ENCODE measurements at places on chromosomes 6 and 20.
A peak's percentile ranks its signal among the peaks of the same experiment; 100 is the strongest.

DNA sequence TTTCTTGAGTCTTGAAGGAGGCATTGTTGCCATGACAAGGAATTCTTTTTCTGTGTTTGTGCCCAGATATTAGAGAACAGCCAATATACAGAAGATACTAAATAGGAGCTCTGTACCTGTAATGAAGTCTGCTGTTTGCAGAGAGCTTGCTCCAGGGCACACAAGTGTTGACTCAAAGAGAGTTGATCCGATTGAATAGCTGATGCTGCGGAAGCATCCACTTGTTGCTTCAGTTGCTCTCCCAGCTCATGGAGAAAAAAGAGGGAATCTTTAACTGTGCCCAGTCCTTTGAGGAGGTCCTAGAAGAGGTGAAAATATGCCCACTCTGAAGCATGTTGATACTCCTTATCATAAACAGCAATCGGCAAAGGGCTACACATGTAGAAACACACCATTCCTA is 411.4 kb downstream of the ESR1 start:
- DNase-seq, result no peak

DNA sequence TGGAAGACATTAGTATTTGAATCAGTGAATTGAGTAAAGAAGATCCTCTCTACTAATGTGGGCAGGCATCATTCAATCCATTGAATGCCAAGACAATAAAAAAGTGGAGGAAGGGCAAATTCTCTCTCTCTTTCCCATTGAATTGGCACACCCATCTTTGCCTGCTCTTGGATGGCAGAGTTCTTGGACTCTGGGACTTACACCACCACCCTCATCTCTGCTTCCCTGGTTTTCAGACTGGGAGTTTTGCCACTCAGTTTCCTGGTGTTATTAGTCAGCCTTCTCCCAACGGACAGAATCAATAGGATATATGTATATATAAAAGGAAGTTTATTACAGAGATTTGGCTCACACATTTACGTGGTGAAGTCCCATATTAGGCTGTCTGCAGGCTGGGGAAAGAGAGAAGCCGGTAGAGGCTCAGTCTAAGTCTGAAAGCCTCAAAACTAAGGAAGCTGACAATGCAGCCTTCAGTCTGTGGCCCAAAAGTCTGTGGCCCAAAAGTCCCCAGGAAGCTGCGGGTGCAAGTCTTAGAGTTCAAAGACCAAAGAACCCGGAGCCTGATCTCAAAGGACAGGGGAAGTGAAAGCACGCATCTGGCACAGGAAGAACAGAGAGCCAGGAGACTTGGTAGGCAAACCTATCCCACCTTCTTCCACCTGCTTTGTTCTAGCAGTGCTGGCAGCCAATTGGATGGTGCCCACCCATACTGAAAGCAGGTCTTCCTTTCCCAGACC is 64.4 kb downstream of the SMPDL3A start:
- no peak for DNase-seq

- no peak for DNase-seq
Measured at GRCh38 chr6:127811900-127812570, 88.8 kb downstream of the THEMIS start.

DNA sequence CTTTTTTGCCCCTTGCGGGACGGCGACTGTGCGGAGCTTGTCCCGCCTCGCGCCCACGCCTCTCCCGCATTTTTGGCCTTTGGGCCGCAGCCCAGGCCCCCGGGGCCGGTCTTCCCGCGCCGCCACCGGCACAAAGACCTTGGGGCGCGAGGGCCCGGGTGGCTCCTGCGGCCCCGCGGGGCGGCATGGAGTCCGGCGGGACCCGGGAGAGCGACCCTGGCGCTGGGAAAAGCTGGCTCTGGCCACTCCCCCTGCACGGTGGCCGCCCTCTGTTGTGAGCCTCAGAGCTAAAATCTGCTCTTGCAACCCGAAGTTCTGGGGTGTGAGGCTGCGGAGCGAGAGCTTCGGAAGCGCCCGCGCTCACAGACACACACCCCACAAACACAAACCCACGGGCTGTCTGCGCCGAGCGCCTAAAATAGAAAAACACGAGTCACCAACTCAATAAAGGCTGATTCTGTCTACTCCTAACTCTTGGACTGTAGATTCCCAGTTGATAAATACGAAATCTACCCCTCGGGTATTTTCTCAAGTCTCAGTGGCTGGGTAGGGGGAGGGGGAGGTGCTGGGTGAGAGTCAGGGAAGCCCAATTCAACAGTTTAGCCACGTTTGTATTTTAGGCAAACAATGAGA is 496 bp upstream of the BEND3 start:
- peak; percentile 48 for DNase-seq

DNA sequence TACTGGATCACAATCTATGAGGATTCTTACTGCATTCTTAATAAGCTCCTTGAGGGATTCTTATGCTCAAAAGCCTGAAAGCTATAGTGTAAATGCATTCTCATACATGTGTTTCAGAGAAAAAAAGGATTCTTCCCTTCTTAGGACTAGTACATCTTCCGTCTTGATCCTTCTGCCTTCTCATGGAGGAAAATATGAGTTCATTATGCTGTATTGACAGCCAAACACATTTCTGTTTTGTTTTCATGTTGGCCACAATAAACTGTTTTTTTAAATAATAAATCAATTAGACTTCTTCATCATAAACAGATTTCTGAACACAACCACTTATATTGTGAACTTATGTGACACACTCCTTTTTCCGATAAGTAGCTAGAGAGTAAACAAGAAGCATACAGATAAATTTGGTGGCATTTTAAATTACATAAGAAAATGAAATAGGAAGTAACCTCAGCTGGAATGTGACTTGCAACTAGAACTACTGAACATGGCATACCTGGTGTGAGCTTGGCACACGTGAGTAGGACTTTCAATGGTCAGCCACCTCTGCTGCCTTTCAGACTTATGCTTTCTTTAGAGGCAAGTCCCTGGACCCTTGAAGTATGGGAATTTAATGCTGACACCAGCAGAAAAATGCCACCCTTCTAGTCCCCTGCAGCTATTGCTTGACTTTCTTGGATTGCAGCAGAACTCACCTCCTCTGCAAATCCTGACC is 350.4 kb downstream of the BCKDHB start:
- no peak for DNase-seq

- no peak for DNase-seq
Measured at GRCh38 chr20:2751878-2752566, 48.4 kb downstream of the CPXM1 start.

GRCh38 chr6:156519940-156520339 is 257.2 kb upstream of the ARID1B start:
- no peak for DNase-seq

DNA sequence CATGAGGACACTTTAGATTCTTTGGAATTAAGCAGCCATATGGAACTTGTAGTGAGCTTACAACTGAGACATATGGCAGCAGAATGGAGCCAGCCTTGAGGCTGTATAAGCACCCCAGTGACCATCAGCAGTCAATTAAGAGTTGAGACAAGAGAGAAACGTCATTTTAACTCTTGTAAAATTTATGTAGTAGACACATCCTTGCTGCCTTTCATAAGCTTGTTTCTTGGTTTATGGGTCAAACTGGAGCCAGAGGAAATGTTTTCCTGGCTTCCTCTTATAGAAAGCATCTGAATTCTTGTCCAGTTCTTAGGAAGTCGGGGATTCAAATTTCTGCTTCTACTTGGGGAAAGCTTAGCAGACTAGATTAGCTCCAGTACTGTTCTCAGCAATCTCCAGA is 745.1 kb upstream of the MARCKS start:
- no peak for DNase-seq

DNA sequence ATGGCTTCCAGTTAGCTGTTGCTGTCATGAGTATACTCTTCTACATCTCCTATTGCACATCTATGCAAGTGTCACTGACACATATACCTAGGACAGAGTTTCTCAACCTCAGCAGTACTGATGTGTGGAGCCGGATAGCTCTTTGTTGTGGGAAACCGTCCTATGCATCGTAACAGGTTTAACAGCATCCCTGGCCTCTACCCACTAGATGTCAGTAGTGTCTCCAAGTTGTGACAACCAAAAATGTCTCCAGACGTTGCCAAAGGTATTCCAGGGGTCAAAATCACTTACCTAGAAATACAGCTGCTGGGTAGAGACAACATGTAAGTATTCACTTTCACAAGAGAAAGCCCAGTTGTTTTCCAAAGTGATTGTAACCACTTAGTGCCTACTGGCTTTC is 637.6 kb downstream of the RNF144B start:
- no peak for DNase-seq

DNA sequence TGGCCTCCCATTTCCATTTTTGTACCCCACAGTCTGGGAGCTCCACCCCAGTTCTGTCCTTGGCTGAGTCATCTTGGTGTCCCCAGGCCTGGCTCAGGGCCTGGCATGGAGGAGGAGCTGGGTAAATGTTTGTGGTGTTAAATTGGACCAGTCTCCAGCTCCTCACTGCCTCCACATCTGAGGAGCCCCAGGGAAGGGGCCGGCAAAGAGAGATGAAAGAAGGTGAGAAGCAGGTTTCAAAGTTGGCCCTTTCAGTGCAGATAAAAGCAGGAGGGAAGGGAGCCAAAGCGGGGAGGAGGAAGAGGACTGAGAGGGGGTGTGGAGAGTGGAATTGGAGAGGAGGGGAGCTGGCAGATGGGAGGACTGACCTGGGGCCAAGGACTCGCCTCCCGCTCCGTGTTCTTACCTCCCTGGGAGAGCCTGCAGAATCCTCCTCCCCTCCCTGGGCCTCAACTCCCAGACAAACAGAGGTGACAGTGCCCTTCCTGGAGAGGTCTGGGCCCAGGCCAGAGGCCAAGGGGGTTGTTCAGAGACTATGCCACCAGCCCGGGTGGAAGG is 89.0 kb downstream of the CD40 start:
- no peak for DNase-seq

DNA sequence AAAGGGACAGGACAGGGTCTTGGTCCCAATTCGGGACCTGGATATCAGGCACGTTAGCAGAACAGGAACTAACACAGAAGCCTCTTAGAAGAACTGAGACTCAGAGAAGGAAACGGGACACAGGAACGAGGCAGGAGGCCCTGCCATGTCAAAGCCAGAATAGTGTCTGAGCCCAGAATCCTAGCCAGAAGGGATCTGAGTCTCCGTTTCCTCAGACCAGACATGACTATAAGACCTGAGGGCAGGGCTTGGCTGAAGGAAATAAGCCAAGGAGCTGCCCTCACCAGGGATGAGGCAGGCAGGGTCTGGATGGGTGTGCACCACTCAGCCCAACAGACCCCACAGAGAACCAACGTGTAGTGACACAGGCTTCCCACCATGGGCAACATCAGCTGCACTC is 40.3 kb downstream of the TRERF1 start:
- no peak for DNase-seq

DNA sequence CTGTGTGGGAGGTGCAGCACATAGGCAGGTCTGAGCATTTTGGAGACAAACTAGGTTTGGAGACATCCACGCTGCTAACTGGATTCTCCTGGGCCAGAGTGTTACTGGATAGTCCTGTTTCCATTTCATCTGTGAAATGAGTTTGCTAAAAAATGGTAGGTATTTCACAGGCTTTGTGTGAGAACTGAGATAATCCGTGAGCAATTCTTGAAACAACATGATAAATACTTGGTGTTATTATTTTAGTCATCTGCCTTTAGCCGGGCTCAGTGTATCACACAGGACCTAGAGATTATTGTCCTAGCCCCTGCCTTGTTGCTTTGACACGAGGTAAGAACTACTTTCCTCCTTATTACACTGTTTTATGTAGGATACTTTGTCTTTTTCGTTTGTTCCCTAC is 63.0 kb downstream of the PRR18 start:
- DNase-seq, result no peak

DNA sequence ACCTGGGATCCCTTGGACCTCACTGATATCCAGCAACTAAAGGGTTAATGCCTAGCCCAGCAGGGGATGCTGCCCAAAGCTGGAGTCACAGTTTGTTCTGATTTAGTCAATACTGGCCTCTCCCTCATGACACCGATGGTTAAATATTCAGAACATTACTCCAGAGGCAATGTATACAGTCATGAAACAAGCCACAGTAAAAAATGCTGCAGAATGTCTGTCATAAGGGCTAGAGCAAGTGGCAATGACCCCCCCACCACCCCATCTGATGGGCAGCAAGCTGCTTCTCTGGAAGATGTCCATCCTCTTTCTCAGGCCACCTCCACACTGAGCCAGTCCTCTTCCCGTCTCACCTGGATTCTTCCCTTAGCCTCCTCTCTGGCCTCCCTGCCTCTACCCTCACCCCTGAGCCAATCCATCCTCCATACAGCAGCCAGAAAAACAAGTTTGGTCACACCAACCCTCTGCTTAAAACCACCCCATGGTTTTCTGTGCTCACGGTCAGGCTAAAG is 99.0 kb upstream of the KCNG1 start:
- no peak for DNase-seq

GRCh38 chr6:48087448-48087847 is 23.5 kb downstream of the PTCHD4 start:
- no peak for DNase-seq

DNA sequence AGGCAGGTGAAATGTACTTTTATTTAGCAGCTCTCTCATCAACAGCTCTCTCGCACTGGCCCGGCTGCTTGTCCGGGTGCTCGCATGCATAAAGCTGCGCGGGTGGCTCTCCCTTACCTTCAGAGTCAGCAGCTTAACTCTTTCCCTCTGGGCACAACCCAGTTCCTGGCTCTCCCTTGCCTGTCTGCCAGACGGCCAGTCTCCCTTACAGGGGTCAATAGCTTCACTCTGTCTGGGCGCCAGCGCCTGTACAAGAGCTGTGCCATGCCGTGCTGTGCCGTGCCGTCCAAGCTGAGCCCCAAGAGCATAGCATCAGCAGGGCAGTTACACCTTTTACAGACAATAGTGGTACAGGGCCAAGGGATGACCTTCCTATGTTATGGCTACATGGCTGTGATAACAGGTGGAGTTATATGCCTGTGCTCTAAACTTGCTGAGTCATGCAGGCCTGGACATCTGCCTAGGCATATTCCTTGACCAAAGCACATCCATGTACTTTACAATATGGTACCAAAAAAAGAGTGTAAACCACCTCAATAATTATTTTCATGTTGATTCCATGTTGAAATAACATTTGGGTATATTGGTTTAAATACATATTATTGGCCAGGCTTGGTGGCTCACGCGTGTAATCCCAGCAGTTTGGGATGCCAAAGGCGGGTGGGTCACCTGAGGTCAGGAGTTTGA is 47.9 kb downstream of the BLTP3A start:
- DNase-seq, result no peak

- no peak for DNase-seq
Measured at GRCh38 chr20:63829603-63829944, 1.5 kb downstream of the ZBTB46 start.

DNA sequence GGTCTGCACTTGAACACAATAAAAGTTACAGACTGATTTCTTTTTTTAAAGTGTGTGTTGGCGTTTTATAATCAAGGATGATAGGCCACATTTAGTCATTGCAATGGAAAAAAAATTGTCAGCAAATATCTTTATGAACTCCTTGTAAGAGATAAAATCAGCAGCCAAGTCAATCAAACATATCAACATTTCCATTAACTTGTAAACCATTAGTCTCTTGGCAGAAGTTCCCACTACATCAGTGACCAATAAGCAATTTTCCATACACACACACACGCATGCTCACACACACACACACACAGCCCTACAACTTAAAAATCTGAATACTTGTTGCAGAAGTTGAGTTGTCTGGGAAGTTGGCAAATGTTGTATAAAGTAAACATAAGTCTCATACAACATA is 315.9 kb upstream of the KCNQ5 start:
- no peak for DNase-seq
